Fibroblast of skin of back (primary cell): ENCODE measurements at places on chromosomes 1 and 21.

GRCh38 chr1:61853583-61853982, 111.3 kb downstream of the PATJ start:
- peak; percentile 49 for DNase-seq

GRCh38 chr1:198678301-198678836, 39.5 kb downstream of the PTPRC start:
- DNase-seq, result no peak

DNA sequence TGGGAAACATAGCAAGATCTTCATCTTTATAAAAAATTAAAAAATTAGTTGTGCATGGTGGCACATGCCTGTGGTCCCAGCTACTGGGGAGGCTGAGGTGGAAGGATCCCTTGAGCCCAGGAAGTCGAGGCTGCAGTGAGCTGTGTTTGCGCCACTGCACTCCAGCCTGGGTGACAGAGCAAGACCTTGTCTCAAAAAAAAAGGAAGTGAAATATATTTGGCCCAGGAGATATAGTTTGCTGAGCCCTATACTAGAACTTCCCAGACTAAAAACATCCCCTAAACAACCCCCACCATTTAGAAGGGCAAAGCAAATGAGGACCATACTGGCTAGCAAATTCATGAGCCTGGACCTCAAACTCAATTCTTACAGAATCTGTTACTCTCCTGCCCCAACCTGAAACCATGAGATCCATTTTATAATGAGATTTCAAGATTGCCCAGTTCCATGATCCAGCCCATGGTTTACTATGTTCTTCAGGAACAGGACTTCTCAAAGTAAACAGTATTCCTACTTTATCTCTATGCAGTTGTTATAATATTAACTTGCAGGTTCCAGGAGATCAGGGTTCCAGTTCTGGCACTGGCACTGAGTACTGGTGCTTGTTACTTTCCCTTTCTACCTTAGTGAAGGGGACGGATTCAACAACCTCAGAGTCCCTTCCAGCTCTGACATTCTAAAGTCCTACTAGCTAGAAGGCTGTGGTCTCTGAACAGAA, 48.9 kb upstream of the TADA1 start:
- no peak for DNase-seq

- no peak for DNase-seq
These were observed 41.7 kb downstream of the DISP3 start for GRCh38 chr1:11520531-11521233.

GRCh38 chr1:56477164-56478111, 101.9 kb downstream of the PLPP3 start:
- DNase-seq, result peak; percentile 60

DNA sequence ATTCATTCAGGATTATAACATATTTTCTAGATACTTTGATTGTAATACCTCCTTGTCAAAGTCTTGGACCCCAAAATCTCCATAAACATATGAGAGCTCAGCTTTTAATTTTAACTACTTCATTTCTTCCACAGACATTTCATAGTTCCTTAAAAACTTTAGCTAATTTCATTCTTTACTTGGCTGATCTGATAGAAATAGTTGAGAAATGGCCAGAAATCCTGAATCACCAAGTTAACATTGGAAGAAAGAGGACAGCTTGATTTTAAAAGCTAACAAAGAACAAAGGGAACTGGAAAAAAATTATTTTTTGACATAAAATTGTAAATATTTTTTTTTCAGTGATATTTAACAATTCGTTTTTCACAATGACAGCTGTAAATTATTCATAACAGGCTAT, 216.5 kb downstream of the NTNG1 start:
- DNase-seq, result peak; percentile 12

DNA sequence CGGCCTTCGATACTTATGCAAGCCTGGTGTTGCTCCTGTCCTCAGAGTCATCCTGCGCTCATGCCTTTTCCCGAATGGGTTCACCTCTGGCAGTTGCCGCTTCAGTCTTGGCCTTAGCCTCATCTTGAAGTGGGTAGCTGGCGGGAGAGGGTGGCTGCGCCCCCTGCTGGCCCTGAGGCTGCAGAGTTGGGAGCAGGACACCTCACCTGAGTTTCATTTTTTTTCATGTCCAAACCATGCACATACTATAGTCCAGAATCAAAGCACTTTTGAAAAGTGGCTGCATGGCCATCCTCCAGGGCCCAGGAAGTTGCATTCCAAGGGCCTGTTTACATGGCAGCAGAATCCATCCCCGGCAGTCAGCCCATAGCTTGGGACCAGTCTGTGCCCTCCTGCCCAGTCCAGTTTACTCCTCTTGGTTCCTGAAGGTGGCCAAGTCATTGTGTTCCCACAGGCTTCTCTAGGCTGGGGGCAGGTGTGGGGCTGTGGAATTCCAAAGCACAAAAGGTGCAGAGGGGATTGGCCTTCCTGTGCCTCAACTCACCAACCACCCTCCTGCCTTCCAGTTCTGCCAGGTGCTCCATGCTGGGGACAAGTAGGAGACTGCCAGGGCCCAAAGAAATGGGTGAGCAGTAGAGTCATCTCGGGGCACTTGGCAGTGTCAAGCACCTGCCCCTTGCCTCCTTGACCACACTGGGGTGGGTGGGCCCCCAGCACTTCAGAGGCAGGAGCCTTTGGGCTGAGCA, 44.0 kb downstream of the YARS1 start:
- peak; percentile 72 for DNase-seq

DNA sequence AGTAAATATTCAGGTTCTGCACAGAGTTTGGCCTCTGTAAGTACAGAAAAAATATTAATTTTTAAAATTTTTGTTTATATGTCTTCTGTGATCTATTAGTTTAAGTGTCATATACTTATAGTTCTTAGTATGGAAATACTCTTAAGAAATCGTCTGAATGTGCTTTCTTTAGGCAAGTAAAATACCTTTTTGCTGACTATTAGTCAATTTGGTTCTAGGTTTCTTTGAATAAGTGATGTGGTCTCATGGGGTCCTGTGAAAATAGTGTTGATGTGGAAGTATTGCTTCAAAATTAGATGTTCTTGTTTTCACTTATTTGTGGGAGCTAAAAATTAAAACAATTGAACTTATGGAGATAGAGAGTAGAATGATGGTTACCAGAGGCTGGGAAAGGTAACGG, 23.9 kb downstream of the MIGA1 start:
- no peak for DNase-seq

- peak; percentile 46 for DNase-seq
These were observed 8.1 kb downstream of the LRRC53 start for GRCh38 chr1:74504125-74504932.
